AG04449 (cell line): ENCODE measurements at places on chromosomes 13 and 19.

GRCh38 chr19:43619262-43620060 lies at the start of gene ZNF428:
ZNF428 (minus strand) TSS chr19:43619629; CDS start chr19:43614304, 5,325 bp downstream.
- DNase-seq, result no peak

DNA sequence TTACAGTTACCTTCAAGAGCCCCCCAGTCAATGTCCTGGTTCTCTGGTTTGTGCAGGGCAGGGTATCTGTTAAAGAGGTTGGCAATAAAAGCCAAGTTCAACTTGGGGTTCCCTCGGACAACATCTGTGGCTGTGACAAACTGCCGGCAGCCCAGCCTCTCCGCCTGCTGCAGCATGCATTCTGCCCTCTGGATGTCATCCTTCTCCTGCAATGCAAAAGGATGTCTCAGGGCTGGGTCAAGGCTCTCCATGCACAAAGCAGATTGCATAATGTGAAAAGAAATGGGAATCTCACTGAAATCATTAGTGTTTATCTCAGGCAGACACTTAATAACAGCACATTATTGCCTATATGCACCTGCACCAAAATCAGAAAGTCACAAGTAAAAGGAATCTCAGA lies 35.1 kb downstream of the LCP1 start:
- no peak for DNase-seq

- DNase-seq, result no peak
Measured at GRCh38 chr19:47572635-47573034, 313 bp downstream of the ZNF541 start.

GRCh38 chr13:100234524-100235136 lies 145.7 kb downstream of the PCCA start:
- no peak for DNase-seq

- no peak for DNase-seq
Measured at GRCh38 chr13:45015300-45015699, 26.0 kb downstream of the GPALPP1 start.

- no peak for DNase-seq
Measured at GRCh38 chr13:89402211-89402610, 1731.0 kb downstream of the SLITRK5 start.

- no peak for DNase-seq
Measured at GRCh38 chr13:24050796-24051715, 109.5 kb upstream of the SPATA13 start.

DNA sequence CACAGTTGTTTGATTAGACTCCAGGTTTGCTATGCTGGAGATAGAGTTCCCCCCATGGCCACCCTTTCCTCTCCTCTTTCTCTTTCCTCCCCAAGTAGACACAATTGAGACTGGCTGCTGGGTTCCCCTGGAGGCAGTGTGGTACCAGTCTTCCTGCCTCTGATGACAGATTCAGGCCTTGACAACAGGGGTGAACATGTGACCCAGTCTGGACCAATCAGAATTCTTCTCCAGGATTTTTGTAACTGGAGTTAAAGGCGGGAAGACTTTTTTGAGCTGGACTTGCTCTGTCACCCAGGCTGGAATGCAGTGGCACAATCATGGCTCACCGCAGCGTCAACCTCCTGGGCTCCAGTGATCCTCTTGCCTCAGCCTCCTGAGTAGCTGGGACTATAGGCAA lies 48.7 kb downstream of the CCNE1 start:
- DNase-seq, result no peak

DNA sequence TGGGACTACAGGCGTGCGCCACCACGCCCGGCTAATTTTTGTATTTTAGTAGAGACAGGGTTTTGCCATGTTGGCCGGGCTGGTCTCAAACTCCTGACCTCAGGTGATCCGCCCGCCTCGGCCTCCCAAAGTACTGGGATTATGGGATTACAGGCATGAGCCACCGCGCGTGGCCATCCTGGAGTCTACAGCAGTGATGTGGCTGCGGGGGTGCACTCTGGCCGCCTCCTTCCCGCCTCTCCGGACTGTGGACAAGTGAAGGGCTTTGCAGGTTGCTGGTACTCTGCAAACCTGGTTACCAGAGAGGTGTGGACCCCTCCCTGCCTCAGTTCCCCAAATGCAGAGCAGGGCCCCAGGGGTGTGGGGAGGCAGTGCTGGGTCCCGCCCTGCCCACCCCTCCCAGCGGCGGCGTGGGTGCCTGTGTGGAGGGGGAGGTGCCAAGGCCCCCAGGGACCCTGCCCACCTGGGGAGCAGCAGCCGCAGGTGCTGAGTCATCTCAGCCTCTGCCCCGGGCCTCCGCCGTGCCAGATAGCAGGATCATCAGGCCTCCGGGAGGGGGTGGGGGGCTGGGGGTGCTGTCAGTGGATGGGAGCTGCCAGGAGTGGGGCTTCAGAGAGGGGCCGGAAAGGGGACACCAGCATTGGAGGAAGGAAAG lies 23.1 kb downstream of the ARID3A start:
- DNase-seq, result no peak

DNA sequence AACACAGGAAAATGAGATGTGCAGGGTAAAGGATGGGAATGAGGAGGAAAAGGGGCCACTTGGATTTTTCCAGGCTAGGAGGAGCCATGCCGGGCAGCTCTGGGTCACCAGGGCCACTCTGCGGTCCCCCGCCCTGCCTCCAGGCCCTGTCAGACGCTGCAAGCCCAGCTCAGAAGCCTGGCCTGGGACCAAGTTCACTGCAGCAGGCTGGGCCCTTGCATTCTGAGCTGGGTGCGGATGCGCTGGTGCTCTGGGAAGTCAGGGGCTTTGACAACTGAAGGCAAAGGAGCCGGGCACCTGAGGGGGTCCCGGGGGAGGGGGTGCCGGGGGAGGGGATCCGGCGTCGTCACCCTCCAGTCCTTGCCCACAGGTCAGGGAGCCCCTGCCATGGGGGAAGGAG lies 77.5 kb downstream of the WTIP start:
- no peak for DNase-seq

GRCh38 chr13:114029866-114030625 lies 56.2 kb upstream of the C13orf46 start:
- no peak for DNase-seq

GRCh38 chr19:5055457-5055776 lies 86.5 kb downstream of the KDM4B start:
- no peak for DNase-seq

DNA sequence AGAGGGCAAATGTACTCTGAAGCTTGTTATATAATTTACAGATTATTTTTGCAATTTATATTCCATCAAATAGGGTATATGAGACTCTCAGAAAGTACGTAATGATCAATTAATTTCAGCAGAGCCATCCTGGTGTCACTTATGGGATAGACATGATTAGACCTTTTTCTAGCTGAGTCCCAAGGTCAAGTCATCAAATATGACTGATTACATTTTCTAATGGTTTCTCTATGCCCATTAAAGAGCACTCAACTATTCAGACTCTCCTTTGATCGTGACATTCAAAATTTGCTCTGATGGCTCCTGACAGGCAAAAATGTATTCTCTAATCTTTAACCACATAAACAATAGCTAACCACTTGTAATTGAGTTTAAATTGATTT lies 469.2 kb downstream of the COG6 start:
- DNase-seq, result no peak

DNA sequence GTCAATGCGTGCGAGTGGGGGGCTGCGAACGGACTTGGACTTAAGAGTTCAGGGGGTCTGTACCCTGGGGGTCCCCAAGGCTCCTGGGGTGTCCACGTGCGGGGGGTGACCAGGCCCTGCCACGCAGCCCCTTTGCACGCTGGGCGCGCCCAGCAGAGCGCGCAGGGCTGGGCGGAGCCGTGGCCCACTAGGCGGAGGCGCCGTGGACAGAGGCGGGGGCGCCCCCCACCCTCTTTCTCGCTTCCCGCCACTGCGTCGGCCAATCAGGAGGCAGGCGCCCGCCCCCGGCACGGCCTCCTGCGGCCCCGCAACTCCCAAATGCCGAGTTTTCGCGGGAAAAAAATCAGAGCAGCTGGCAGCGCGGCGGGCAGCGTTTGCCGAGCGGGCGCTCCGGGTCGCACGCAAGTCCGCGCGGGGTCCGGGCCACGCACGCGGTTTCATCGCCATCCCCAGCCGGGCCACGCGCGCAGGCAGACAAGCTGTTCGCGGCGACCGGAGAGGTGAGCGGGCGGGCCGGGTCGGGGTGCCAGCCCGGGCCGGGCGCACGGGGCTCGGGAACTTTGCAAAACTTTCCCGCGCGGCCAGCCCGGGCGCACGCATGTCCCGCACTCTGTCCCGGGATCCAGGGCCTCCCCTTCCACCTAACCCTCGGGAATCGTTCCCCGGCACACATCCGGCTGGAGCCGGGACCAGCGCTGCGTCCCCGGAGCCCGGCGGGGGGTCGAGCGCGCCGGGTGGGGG lies at the start of gene UHRF1:
Gene UHRF1 (plus strand): TSS at position 346 of the 741 bp plus-strand sequence. CDS start 1,385 bp downstream, outside the sequence.
- no peak for DNase-seq

- no peak for DNase-seq
Measured at GRCh38 chr19:5074407-5074806, 105.5 kb downstream of the KDM4B start.

- DNase-seq, result no peak
Measured at GRCh38 chr13:100396776-100397175, 191.8 kb downstream of the GGACT start.

DNA sequence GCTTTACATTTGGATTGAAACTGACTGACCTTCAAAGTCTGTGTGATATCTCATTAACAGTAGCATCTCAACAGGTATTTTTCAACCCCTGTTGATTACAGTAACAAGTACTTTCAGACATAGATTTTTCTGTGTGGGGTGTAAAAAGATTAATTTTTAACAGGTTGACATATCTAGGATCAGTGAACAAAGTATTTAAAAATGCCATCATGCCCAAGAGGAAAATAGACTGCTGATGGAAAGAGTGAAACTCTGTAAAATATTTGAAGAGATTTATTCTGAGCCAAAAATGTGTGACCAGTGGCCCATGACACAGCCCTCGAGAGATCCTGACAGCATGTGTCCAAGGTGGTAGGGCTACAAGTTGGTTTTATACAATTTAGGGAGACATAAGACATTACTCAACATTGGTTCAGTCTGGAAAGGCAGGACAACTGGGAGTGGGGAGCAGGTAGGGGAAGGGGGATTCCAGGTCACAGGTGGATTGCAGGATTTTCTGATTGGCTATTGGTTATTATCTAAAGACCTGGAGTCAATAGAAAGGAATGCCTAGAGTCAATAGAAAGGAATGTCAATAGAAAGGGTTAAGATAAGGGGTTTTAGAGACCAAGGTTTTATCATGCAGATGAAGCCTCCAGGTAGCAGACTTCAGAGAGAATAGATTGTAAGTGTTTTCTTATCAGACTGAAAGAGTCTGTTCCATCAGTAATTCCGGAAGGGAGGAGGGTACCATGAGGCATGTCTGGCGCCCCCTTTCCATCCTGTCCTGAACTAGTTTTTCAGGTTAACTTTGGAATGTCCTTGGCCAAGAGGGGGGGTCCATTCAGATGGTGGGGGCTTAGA lies 29.1 kb downstream of the TNFRSF19 start:
- no peak for DNase-seq

- no peak for DNase-seq
Measured at GRCh38 chr13:83929157-83929556, 46.9 kb upstream of the SLITRK1 start.

GRCh38 chr19:15779756-15780476 lies 7.5 kb upstream of the OR10H5 start:
- DNase-seq, result no peak

- DNase-seq, result no peak
Measured at GRCh38 chr13:48595431-48596429, 58.0 kb upstream of the CYSLTR2 start.

- no peak for DNase-seq
Measured at GRCh38 chr19:3368441-3368795, 2.0 kb downstream of the NFIC start.

GRCh38 chr13:98582947-98583346 lies 6.0 kb upstream of the STK24 start:
- no peak for DNase-seq

- no peak for DNase-seq
Measured at GRCh38 chr19:28242317-28242927, 970.5 kb downstream of the UQCRFS1 start.

- no peak for DNase-seq
Measured at GRCh38 chr19:4279267-4279529, 132 bp downstream of the SHD start.

DNA sequence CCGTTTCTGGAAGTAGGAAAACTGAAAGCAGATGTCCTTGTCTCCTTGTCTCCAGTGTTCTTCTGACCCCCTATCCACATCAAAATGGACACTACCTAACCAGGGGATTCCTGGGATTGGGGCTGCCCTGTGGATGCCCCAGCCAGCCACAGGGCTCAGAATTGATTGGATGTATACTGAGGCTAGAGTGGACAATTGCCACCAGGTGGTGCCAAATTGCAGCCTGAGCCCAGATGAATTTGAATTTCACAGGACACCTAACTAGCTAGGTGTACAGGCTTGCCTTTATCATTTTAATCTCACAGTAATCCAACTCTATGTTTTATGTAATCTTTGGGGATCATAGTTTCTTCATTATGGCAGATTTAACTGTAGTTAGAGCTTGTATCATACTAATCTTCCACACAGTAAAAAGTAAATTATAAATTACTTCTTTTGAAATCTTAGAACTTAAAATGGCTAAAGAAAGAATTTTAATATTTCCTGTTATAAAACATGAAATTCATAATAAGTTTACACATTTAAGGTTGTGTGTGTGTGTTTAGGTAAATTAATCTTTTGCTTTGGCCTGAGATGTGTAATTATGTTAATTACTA lies 58.0 kb downstream of the PIBF1 start:
- no peak for DNase-seq

GRCh38 chr13:27403727-27404385 lies 20.6 kb upstream of the GTF3A start:
- DNase-seq, result no peak

DNA sequence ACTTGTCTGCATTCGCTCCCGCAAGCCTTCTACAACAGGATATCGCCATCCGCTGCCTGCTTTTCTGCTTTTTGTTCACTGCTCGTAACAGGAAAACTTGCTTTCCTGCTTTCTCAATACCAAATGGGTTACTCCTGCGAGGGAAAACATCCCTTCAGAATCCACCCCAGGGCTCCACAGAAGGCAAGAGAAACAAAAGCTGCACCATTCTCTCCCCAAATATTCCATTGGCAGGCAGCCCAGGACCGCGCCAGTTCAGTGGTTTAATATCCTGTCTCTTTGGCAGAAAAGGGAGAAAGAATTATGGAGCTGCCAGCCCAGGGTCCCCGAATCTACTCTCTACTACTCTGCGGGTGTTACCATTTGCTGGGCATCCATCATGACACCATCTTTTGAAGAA lies 84.7 kb upstream of the DOCK9 start:
- no peak for DNase-seq

DNA sequence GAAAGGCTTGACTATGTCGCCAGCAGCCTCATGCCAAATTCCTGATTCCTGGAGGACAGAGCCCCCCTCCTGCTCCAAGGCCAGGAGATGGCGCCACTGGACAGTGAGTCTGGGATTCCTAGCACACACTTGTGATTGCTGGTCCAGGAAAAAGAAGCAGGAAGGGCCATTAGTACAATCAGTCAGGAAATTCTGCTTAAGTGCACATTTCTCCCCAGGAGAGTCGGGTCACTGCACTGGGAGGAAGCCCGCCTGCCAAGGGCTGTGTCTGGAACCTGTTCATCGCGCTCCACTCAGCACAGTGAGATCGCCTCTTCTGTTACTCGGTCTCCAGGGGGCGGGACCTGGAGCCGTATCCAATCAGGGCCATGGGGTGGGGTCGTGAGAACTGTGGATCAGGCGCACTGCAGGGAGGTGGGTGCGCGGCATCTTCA lies 65.1 kb downstream of the ZNF823 start:
- no peak for DNase-seq

GRCh38 chr13:94335761-94336526 lies 143.5 kb downstream of the DCT start:
- no peak for DNase-seq

- no peak for DNase-seq
Measured at GRCh38 chr13:109369353-109370052, 416.9 kb downstream of the IRS2 start.

- DNase-seq, result no peak
Measured at GRCh38 chr19:6459262-6460098, at the start of gene SLC25A23. SLC25A23 (minus strand) TSS chr19:6459792; CDS start chr19:6459628, 164 bp downstream.
